CD4-positive, alpha-beta T cell treated with Interleukin-4 for 1 hour (primary cell): ENCODE measurements at places on chromosomes 12 and 14.
A peak's percentile ranks its signal among the peaks of the same experiment; 100 is the strongest.

GRCh38 chr12:89470741-89471509, 53.7 kb downstream of the GALNT4 start:
- DNase-seq, result no peak

DNA sequence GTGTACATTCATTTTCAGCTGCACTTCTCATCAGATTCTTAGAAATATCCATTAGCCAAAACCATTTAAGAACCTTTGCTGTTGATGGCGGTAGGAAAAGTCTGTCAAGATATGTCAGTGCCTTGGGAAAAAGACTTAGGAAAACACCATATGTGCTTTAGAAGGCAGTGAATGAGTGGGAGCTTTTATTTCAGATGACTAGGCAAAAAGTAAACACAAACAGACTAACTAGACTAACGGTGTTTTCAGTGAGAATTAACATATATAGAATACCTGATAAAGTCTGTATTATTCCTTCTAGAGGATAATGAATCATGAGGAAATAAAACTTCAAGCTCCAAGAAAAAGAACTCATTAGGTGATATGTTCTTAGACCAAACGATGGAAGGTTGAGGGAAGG, 418.9 kb downstream of the NAV3 start:
- no peak for DNase-seq

DNA sequence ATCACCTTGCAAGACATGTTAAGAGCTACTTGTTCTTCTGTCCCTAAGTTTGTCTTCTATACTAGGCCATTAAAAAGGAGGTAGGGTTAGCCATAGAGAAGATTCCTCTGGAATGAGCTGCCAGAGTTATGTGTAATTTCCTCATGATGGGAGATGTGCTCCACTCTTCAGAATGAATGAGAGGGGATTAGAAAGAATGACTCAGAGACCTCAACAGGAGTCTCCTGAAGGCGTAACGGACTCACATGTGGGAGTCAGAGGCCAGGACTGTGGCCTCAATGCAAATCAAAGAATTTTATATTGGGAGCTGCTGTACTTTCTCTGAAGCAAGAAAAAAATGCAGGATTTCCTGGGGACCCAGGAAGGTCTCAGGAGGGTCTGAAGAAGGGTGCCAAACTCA, 87.8 kb upstream of the ATXN7L3B start:
- no peak for DNase-seq

- DNase-seq, result peak; percentile 24
These were observed 61.8 kb downstream of the GLT1D1 start for GRCh38 chr12:128914908-128915563.

- no peak for DNase-seq
These were observed 209.4 kb upstream of the PRICKLE1 start for GRCh38 chr12:42798811-42799438.

GRCh38 chr14:21136024-21136423, 19.8 kb downstream of the OR5AU1 start:
- DNase-seq, result peak; percentile 23

GRCh38 chr12:111359231-111359913, 9.5 kb downstream of the PHETA1 start:
- DNase-seq, result no peak

DNA sequence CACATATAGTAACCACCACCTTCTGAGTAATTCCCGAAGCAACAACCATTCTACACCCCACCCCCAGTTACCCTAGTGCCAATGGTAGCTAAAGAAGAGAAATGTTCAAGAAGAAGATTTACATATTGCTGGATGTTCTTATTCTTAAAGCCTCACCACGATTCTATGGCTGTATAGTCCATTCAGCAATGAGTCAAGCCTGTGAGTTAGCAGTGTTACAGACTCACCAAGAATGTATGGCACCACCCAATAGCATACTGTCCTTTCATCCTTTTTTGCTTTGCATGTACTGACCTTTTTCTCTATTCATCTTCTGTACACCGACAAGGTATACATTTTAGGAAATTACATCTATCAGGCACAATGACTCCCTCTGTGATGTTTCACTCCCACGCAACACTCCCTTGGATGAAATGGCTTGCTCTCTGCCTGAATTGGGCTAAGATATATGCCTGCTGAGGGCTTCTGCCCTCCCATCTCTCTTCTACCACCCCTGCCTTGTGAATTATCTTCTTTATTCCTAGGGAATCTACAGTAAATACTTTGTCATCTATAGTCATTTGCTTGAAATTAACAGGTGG, 945.8 kb downstream of the DIO2 start:
- DNase-seq, result no peak

GRCh38 chr14:59846595-59846994, 24.0 kb downstream of the RTN1 start:
- DNase-seq, result no peak

DNA sequence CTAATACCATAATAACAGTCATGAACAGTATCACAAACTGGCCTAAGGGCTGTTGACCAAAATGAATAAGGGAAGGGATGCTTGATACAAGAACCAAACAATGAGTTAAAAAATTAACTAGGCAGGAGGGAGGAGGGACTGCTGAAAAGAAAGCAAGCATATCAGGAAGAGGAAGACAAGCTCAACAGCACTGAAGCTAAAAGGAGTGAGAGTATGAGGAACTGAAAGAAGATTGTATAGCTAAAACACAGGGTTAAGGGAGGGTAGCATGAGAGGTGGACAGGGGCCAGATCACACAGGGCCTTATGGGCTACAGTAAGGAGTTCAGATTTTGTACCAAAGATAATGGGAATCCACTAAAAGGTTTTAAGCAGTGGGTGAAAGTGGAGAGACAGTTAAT, 34.1 kb downstream of the ITGA7 start:
- no peak for DNase-seq

- no peak for DNase-seq
These were observed 40.1 kb downstream of the STXBP6 start for GRCh38 chr14:25009891-25010290.

- no peak for DNase-seq
These were observed 16.7 kb upstream of the ZDHHC17 start for GRCh38 chr12:76747245-76747644.

DNA sequence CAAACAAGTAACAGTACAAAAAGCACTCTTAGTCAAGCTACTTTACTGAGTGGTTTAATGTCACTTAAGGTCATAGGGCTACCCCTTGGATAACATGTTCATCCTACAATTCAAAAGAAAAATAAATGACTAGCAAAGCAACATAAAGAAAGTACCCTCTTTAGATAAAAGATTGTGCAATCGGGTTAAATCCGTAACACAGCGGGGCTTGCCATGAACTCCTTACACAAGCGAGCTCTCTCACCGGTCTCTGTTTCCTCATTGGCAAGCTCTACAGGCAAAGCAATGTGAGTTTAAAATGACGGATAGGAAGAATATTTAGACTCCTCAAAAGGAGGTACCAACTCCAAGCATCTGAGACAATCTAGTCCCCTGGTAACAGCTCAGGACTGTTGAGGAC, 140.6 kb downstream of the EGLN3 start:
- no peak for DNase-seq

DNA sequence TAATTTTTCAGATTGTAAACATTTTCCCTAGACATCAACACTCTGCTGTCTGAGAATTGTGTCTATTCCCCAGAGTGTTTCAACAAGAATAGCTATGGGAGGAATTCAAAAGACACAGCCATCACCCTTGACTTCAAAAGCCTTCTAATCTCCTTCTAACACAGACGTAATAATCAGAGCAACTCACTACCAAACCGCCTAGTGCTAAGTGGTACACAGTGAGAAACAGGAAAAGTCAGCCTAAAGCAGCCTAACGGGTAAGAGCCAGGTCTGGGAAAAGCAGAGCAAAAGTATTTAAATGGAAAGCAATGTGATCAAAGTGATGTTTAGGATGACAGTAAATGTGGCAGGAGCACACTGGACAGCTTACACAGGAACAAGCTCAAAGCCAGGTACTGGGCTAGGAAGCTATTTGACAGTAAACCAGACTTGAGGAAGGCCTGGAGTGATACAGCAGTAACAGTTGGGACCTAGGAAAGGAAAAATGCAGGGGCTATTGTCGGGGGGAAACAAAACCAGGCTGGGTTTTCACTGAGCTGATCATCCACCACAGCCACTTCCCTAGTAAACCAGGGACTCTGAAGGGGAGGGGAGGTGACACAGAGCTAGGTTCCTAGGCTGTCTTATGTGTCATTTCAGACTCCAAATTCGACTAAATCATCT, 29.4 kb downstream of the CORO1C start:
- DNase-seq, result no peak

DNA sequence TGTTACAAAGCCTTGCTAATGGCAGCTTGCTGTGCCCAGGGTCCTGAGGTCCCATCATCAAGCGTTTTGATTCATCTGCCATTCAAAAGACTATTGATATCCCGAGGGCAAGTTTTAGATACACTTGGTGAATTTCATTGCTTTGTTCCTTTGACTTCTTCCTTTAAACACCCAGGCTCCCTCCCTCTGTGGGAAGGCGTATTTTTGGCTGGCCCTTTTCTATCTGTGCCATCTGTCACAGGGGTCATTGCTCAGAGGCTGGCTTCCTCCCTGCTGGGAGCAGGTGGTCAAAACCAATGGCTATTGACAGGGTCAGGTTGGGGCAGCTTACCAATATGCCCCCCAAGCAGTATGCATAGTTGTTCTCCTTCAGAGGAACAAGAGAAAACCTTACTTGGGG, 40.0 kb downstream of the SCN8A start:
- no peak for DNase-seq

GRCh38 chr12:75738486-75738885, 227.1 kb upstream of the KRR1 start:
- no peak for DNase-seq
